ENCODE measurements at places on chromosomes 2 and 18.

DNA sequence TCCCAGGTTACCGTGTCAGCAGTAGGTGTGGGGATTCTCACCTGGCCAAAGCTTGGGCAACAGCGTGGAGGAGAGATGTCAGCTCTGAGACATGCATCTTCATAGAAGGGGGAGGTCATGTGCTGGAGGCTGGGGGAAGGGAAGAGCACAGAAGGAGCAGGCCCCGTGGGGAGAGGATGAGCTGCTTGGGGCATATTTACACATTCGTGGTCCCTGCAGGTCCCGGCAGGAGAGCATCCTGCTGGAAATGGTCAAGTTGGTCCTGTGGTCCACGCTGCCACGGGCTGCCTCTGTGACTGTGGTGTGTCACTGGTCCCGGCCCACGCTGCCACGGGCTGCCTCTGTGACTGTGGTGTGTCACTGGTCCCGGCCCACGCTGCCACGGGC, 195.1 kb upstream of the TWIST2 start:
- DNase-seq, result no peak

DNA sequence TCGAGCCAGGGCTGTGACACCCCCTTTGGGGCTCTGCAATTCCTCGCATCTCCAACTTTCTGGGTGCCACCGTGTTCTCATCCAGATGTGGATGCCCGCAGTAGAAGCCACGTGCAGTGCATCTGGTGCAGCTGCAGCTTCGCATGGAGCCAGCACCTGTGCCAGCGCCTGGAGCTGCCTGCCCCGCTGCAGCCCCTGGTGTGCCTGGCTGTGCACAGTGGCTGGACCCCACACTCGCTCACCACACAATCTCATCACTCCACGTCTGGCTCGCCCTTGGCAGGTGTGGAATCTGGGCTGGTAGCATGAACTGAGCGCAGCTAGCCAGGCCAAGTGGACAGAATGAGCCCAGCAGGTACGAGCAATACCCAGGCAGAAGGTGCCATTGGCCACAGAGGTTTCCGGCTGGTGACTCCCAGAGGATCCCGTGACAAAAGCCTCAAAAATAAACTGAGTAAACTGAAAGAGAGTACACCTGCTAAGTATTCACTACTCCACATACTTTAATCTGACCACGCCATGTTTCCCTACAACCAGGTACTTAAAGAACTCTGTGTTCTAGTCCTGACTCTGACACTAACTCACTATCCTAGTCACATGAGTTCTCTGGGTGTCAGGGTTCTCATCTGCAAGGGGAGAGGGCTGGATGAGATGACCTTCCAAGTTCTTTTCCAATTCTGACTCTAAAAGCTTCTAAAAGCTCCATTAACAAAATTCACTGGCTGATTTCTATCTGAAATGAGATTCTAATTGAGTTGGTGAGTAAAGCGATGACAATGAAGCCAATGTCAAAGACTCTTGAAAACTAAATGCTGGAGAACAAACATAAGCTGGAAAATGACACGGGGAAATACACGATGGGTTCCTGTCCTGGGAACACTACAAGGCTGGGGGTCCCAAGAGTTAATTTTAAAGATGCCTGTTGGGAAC, 37.1 kb downstream of the RNF152 start:
- no peak for DNase-seq

DNA sequence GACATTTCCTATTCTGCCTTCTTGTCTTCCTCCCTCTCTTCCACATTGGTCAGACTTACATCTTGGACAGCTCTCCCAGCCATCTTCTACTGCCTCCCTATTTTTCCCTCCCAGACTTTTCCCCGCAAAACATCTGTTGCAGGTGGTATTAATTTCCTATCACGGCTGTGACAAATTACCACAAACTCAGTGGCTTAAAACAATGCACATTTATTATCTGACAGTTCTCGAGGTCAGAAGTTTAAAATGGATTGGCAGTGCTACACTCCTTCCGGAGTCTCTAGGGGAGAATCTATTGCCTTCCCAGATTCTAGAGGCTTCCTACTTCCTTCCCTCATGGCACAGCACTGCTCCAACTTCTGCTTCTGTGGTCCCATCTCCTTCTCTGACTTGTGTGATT, 33.3 kb downstream of the STRADB start:
- DNase-seq, result no peak

DNA sequence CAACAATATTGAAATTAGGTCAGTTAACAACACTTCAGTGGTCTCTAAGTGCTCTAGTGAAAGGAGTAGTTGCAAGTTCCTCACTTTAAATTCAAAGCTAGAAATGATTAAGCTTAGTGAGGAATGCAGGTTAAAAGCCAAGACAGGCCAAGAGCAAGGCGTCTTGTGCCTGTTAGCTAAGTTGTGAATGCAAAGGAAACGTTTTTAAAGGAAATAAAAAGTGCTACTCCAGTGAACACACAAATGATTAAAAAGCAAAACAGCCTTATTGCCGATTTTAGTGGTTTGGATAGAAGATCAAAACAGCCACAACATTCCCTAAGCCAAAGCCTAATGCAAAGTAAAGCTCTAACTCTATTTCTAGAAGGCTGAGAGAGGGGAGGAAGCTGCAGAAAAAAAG, 44.7 kb downstream of the ANTXR1 start:
- DNase-seq, result no peak

DNA sequence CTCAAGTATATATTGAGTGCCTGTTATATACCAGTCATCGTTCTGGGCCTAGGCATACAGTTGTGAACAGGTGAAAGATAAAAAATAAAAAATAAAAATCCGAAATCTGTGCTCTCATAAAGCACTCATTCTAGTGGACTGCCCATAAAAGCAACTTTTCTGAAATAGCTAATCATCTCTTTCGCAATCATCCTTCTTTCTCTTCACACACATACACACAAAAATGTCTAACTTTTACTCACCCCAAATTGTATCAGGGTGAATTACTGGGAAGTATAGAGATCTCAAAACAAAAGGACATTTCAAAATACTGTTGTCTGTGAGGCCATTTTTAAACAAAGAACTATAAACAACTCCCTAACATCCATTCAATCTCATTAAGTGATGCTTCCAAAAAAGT, 29.6 kb upstream of the ORC2 start:
- no peak for DNase-seq

- DNase-seq, result no peak
Measured at GRCh38 chr2:189676471-189676870, 2.0 kb downstream of the ANKAR start.

DNA sequence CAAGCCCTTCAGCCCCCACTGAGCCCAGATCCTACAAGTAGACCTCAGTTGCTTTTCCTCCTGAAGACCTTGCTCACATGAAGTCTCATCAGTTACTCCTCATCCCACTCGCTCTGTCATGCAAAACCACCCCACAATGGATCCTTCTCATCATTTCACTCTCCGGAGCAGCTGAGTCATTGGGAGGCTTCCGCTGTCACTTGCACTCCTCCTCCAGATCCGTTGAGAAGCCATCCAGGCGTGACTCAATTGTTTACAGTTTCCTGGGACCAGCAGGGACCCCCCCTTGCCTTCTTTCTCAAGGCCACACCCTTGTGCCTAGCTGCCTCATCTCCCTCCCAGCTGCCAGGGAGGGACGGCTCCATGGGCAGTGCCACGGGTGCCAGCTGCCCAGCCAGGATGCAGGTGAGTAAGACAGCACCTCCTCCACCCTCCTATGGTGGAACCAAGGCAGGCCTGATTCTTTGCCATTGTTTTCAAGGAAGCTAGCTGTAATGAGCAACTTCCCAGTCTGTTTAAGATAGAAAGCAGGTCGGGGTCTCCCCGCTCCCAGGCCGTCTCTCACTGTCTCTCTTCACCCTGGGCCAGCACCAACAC, 16.3 kb downstream of the GPR55 start:
- DNase-seq, result no peak

Measured in NCI-H1694 (cell line).